ENCODE measurements at places on chromosomes 1 and 21. TPM values are rescaled to one million over a fixed set of nuclear protein-coding genes. Genes with fewer than 3 reads are reported as not detected.

Gene EIF4G3
- total RNA-seq: 75.1 TPM

Gene FCRL2
- total RNA-seq: 1.1 TPM

GRCh38 chr1:54845772-54846171 lies 41.2 kb downstream of the DHCR24 start:
- DNase-seq: no peak

DNA sequence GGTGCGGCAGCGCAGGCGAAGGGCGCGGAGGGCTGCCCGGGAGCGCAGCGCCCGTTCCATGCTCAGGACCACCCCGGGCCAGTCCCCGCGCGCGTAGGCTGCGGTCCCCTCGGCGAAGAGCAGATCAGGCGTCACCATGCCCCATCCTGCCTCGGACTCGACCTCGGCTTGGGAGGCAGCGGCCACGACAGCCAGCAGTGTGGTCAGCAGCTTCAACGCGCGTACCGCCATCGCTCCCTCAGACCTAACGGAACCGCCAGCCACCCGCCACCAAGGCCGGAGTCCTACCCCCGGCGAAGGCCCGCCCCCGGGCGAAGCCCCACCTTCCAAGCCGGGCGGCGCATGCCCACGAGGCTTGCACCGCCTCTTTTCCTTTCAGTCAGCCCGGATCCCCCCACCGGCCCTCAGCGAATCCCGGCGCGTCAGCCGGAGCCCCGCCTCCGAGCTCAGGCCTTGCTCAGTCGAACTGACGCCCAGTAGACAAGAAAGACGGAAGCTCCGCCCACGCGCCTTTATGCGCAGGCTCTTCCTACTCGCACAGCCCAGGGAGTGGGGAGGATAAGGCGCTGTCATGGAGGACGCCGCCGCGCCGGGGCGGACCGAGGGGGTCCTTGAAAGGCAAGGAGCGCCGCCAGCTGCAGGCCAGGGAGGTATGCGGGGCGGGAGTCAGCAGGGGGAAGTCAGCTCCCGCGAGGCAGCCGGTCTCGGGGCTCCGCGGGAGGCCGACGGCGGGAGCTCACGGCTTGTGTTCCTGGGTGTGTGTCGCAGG lies at the start of the genes C1orf50 and P3H1:
Gene C1orf50, plus strand, starts transcription at position 509 of the 769 bp plus-strand sequence. Its CDS starts 63 bp downstream, at position 572.
Gene P3H1, minus strand, starts transcription at position 288 of the 769 bp plus-strand sequence. Its CDS starts 57 bp downstream, at position 231.
- peak; percentile 100 for DNase-seq
